ENCODE measurements at places on chromosomes 12 and 14. TPM values are rescaled to one million over a fixed set of nuclear protein-coding genes. Genes with fewer than 3 reads are reported as not detected.

KRT74 gene
- not detected for total RNA-seq

GRCh38 chr12:131860472-131861260, 32.5 kb downstream of the MMP17 start:
- peaks cover 2% of the 10 kb centered on the region for H3K27me3 ChIP-seq
- peak overlapping the region; percentile 89 for H3K27ac ChIP-seq
- no peaks in the 10 kb centered on the region for H3K36me3 ChIP-seq
- peak; percentile 66 for DNase-seq

RASSF9 gene
- total RNA-seq, result not detected

PTCSC3 gene
- not detected for total RNA-seq

TDRD9 gene
- not detected for total RNA-seq

- H3K27ac ChIP-seq, result peak overlapping the region; percentile 76
- no peak for DNase-seq
- H3K27me3 ChIP-seq, result peaks cover 49% of the 10 kb centered on the region
These were observed 813 bp upstream of the CCDC184 start for GRCh38 chr12:48182631-48183030.

DNA sequence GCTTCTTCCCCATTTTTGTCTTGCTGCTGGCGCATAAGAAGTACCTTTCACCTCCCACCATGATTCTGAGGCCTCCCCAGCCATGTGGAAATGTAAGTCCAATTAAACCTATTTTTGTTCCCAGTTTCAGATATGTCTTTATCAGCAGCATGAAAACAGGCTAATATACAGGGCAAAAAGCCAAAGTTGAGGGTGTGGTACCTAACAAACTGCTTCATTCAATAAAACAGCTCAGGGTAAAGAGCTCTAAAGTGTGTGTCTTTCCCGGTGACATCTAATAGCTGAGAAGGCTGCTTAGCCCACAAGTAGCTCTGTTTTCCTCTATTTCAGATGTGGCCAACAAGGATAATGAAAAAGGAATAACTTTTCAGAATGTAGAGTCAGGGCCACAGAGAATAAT, 76.7 kb upstream of the SLC8A3 start:
- H3K36me3 ChIP-seq, result no peaks in the 10 kb centered on the region
- no peak overlapping the region for H3K27ac ChIP-seq
- H3K27me3 ChIP-seq, result no peaks in the 10 kb centered on the region
- H3K4me3 ChIP-seq, result peak overlapping the region; percentile 65
- no peaks in the 10 kb centered on the region for H3K4me1 ChIP-seq
- DNase-seq, result no peak

DNA sequence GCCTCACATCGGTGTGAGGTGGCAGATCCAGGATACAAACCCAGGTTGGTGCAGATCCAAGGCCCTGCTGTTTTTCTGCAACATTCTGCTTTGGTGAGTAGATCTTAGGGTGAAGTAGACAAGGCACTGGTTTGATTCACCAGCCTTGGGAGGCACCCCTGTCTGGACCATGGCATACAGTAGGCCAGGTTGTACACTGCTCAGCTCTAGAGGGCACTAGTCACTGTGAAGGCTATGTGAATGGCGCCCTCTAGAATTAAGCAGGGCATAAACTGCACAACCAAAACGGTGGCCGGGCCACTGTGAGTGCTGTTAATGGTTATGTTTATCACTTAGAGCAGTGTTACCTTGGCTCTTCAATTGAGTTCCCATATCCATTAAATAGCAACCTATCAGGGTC, 280.6 kb upstream of the PWP1 start:
- H3K36me3 ChIP-seq, result no peaks in the 10 kb centered on the region
- no peaks in the 10 kb centered on the region for H3K27me3 ChIP-seq
- H3K4me1 ChIP-seq, result no peaks in the 10 kb centered on the region
- H3K4me3 ChIP-seq, result no peak overlapping the region
- no peak overlapping the region for H3K27ac ChIP-seq
- DNase-seq, result peak; percentile 27

GRCh38 chr14:64417055-64417770, 29.1 kb downstream of the MTHFD1 start:
- DNase-seq, result peak; percentile 60
- peaks cover 45% of the 10 kb centered on the region for H3K4me1 ChIP-seq
- no peaks in the 10 kb centered on the region for H3K27me3 ChIP-seq
- H3K36me3 ChIP-seq, result peaks cover 39% of the 10 kb centered on the region
- peak overlapping the region; percentile 64 for H3K27ac ChIP-seq

DNA sequence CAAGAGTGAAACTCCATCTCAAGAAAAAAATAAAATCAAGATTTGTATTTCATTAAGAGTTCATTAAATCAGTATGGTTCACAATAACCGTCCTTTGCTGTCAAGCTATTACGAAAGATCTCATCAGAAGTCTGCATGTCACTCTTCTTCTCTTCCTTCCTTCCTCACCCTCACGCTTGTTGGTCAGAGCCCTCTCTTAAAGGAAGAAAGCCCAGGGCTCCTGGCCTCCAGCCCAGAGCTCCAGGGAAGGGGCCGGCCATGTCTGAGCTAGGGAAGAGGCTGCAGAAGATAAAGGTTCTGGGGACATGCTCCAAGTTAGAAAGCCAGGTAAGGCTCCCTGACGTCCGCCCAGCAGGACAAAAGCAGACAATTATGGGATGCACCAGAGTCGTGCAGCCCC, 43.1 kb upstream of the DLK1 start:
- H3K27me3 ChIP-seq, result peaks cover 6% of the 10 kb centered on the region
- no peak overlapping the region for H3K4me3 ChIP-seq
- H3K27ac ChIP-seq, result no peak overlapping the region
- peaks cover 5% of the 10 kb centered on the region for H3K36me3 ChIP-seq

KRT8 gene
- total RNA-seq, result 45.2 TPM

Data from HFFc6 (cell line).